ENCODE measurements at places on chromosomes 4 and X. TPM values are rescaled to one million over a fixed set of nuclear protein-coding genes. Genes with fewer than 3 reads are reported as not detected.

OTC gene
- total RNA-seq, result not detected

G6PD gene
- 190 TPM for total RNA-seq

FGD1 gene
- total RNA-seq, result 21.5 TPM

HSPA4L gene
- total RNA-seq, result 4.9 TPM

DNA sequence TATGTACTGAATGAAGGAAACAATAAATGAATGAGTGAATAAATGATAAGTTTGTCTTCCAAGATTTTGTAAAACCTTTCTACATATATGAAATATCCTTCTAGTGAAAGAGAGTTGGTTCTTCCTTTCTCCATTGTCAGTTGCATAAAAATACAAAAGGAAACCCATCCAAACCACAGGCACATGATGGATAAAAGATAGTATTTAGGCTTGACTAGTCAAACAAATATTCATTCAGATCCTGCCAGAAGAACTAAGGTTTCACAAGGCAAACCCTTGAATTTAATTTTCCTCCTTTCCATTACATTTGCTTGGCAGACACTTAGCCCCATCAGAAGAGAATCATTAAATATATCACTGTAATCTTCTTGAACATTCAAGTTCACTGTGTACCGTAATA, 208.4 kb downstream of the COL25A1 start:
- H3K27me3 ChIP-seq, result no peaks in the 10 kb centered on the region
- no peaks in the 10 kb centered on the region for H3K4me1 ChIP-seq
- H3K27ac ChIP-seq, result no peak overlapping the region

GRCh38 chr4:74397748-74398426, 32.9 kb downstream of the EREG start:
- H3K4me3 ChIP-seq, result no peak overlapping the region
- DNase-seq, result no peak
- H3K36me3 ChIP-seq, result no peaks in the 10 kb centered on the region
- no peaks in the 10 kb centered on the region for H3K4me1 ChIP-seq
- H3K27me3 ChIP-seq, result no peaks in the 10 kb centered on the region

GRCh38 chr4:161208564-161208963, 955.2 kb downstream of the FSTL5 start:
- H3K4me1 ChIP-seq, result no peaks in the 10 kb centered on the region
- H3K27ac ChIP-seq, result no peak overlapping the region
- no peak for DNase-seq

DNA sequence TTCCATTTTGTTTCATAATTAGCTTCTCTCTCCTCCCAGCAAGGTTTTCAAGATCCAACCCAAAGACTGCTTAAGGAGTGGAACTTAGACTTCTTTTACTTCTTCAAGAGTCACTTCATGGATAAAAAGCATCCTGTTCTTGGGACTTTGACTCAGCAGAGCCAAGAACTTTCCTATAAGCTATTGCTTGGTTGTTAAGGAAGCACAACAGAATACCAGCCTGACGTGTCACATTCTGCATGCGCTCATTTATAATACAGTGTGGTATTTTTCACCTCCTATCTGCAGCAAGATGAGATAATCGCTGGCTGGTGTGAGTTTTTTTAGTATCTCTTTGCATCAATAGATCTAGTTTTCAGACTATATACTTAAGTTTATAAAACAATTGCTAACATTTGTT, 152.1 kb downstream of the PALLD start:
- H3K27me3 ChIP-seq, result no peaks in the 10 kb centered on the region
- peak; percentile 46 for DNase-seq
- H3K27ac ChIP-seq, result peak overlapping the region; percentile 48
- peak overlapping the region; percentile 16 for H3K4me3 ChIP-seq
- no peaks in the 10 kb centered on the region for H3K36me3 ChIP-seq
- peaks cover 76% of the 10 kb centered on the region for H3K4me1 ChIP-seq

GRCh38 chrX:7264399-7264798, 116.4 kb upstream of the PUDP start:
- DNase-seq, result no peak
- no peaks in the 10 kb centered on the region for H3K4me1 ChIP-seq
- no peaks in the 10 kb centered on the region for H3K36me3 ChIP-seq
- H3K27ac ChIP-seq, result no peak overlapping the region

GRCh38 chrX:11423362-11423818, 130.2 kb downstream of the AMELX start:
- H3K27me3 ChIP-seq, result peaks cover 21% of the 10 kb centered on the region
- no peak for DNase-seq
- no peak overlapping the region for H3K27ac ChIP-seq
- H3K36me3 ChIP-seq, result no peaks in the 10 kb centered on the region
- no peak overlapping the region for H3K4me3 ChIP-seq
- H3K4me1 ChIP-seq, result no peaks in the 10 kb centered on the region

GRCh38 chr4:56130606-56131155, 181.9 kb downstream of the CEP135 start:
- peak; percentile 5 for DNase-seq
- H3K4me1 ChIP-seq, result peaks cover 5% of the 10 kb centered on the region
- no peak overlapping the region for H3K27ac ChIP-seq

GRCh38 chrX:51891821-51892551, 1.4 kb upstream of the MAGED1 start:
- H3K36me3 ChIP-seq, result peaks cover 21% of the 10 kb centered on the region
- H3K4me3 ChIP-seq, result no peak overlapping the region
- H3K27ac ChIP-seq, result peak overlapping the region; percentile 46

DNA sequence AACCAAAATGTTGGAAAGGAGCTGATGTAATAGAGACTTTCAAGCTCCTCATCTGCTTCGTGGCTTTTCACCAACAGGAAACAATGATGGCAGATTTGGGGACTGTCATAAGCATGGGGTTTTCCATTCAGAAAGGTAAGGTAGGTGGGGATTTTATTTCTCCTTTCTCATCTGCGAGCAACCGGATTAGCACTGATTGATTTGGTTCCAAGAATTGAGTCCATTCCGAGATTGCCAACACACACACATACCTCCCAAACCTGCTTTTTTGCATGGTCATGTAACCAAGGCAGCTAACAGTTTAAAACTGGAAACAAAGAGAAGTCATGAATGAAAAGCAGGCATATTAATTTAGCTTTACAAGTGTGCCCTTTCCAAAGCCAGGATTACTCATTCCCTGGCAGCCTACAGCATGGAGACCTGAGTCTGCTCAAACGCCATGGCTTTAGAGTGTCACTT, 63.0 kb upstream of the LNX1 start:
- H3K36me3 ChIP-seq, result no peaks in the 10 kb centered on the region
- H3K27me3 ChIP-seq, result no peaks in the 10 kb centered on the region
